ENCODE measurements at places on chromosomes 1 and 21. TPM values are rescaled to one million over a fixed set of nuclear protein-coding genes. Genes with fewer than 3 reads are reported as not detected.

Gene RAP1GAP
- total RNA-seq: 8.4 TPM

- peak overlapping the region; percentile 5 for H3K4me3 ChIP-seq
- no peak overlapping the region for H3K27ac ChIP-seq
- H3K27me3 ChIP-seq: peaks cover 70% of the 10 kb centered on the region
- H3K36me3 ChIP-seq: no peaks in the 10 kb centered on the region
- H3K4me1 ChIP-seq: peaks cover 11% of the 10 kb centered on the region
- DNase-seq: peak; percentile 77
These were observed 5.7 kb upstream of the OLIG2 start for GRCh38 chr21:33019885-33020557.

Gene TFF3
- 1.7 TPM for total RNA-seq

DNA sequence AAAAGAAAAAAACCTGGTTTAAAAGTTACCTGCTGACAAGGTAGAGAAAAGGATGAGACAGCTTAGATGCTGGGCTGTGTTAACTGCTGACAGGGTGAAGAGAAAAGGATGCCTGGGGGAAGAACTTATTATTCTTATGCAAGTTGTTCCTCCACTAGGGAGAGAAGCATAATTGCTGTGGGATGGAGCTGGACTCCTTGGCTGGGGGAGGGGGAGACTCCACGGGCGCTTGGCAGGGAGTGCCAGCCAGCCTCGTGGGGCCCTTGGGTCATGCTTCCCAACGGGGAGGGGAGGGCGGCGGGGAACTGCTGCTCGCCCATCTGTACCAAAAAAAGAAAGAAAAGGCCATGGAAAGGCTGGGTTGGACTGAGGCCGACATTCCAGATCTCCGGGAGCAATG is 47.2 kb downstream of the SYCP1 start:
- H3K4me1 ChIP-seq: no peaks in the 10 kb centered on the region
- H3K4me3 ChIP-seq: peak overlapping the region; percentile 52

DNA sequence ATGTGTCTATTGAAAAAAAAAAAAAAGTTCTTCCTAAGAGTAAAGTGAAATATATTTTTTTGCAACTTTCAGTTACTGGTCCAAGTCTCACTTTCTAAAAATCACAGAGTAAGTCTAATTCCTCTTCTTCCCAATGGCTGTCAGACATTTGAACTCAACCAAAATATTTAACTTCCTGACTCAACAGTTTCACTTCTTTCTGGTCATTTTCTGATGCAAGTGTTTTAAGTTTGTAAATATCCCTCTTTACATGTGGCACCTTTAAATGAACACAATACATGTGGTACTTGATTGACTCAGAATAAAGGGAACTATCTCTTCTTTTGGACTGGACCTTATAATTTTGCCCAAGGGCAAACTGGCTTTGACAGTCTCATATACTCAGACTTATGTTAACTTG is 76.7 kb downstream of the ASH1L start:
- no peaks in the 10 kb centered on the region for H3K27me3 ChIP-seq
- no peak for DNase-seq
- peaks cover 2% of the 10 kb centered on the region for H3K36me3 ChIP-seq
- no peak overlapping the region for H3K4me3 ChIP-seq
- H3K27ac ChIP-seq: no peak overlapping the region

All from H1 (cell line).